ENCODE measurements at places on chromosomes 1 and 21.
A peak's percentile ranks its signal among the peaks of the same experiment; 100 is the strongest.

- no peak for DNase-seq
Observed at GRCh38 chr21:46023555-46023954, 42.0 kb downstream of the COL6A1 start.

GRCh38 chr1:2597441-2598328 is 11.1 kb downstream of the PRXL2B start:
- DNase-seq: no peak

DNA sequence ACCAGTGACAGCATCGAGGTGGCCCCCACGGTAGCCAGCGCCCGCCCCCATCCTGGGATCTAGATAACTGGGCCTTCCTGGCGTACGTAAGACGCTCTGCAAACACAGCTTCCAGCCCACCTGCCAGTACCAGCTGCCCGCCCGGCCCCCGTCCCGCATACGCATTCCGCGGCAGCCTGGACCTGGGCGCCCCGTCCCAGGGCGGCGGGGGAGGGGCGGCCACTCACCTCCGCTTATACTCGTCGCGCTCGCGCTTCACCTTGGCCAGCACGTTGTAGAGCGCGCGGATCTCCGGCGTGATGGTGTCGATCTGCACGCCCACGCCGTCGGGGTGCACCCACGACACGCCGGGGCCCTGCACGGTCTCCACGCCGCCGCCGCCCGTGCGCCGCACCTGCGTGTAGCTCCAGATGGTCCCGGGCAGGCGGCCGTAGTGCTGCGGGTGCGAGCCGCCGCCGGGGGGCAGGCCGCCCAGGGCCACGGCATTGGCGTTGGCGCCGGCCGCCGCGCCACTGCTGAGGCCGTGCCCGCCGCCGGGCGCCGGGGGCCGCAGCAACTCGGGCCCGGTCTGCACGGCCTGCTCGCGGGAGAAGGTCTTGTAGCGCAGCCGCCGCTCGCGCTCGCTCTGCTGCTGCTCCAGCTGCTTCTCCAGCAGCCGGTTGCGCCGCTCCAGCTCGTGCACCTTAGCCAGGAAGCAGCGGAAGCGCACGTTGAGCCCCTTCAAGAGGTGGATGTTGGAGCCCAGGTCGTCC is 859 bp downstream of the IFFO2 start:
- DNase-seq: no peak

DNA sequence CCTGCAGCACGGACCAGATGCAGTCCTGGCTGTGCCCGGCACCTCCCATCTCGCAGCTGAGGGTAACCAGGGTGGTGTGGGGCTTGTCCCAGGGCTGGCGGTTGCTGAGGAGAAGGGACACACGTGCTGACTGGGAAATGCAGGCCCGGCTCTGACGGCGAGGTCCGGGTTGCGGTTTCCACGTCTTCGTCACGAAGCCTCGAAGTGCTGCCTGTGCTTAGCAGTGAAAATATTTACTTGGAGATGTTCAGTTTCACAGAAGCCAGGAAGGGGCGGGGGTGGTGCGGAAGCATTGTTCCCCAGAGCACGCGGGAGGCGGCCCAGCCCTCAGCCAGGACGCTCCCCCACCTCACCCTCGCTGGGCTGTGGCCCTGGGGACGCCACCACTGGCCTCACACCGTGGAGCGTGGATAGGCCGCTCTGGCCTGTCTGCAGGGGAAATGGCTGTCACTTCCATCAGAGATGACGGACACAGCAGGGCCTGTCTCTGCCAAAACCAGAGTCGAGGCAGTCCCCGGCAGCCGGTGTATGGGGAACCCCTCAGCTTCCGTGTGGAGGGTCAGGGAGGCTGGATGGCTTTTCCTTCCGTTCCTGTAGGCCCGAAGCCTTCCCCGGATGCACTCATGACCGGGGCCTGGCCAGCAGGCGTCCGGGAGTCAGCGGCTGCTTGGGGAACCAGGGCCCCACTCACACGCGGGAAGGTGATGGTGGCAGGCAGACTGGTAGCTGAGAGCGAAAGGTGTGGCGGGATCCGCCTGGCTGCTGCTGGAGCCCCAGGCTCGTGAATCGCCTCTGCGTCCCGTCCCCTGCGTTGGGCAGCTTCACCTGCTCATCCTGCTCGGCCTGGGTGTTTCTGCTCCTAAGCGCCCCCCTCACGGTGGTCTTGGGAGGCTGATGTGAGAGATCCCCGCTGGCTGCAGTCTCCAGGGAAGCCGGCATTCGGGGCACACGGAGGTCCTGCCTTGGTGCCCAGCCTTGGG is 14.7 kb upstream of the POFUT2 start:
- no peak for DNase-seq

- no peak for DNase-seq
Observed at GRCh38 chr21:31326522-31327242, 17.4 kb downstream of the TIAM1 start.

DNA sequence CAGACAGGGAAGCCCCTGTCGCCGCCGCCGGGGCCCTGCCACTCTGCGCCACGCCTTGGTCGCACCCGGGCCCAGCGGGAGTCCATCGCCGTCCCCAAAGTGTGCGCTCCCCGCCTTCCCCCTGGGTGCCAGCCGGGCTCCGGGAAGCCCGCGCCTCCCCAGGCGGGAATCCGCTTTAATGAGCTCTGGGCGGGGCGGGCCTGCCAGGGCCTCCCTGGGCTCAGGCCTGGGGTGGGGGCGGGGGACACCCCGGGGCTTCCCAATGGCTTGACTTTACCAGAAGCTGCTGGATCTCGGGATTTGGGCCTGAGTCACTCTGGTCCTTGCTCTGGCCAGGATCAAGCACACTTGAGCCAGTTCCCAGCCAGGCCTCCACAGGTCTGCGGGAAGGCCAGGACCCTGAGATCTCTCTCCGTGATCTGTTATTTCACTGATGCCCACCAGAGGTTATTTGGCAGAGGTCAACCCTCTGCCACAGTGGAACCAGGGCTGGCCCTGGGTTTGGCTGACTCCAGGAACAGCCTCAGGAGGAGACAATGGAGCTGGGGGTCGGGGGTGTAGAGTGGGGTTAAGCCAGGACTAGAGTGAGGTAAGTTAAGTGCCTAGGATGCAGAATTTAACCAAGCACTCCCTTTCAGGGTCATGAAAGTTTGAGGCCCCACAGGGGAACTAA is 178.4 kb upstream of the EDN2 start:
- no peak for DNase-seq

DNA sequence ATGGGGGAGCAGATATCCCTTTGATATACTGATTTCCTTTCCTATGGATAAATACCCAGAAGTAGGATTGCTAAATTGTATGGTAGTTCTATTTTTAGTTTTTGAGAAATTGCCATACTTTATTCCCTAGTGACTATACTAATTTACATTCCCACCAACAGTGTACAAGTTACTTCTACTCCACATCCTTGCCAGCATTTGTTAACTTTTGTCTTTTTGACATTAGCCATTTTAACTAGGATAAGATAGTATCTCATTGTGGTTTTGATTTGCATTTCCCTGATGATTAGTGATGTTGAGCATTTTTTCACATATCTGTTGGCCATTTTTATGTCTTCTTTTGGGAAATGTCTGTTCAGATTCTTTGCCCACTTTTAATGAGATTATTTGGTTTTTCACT is 620.6 kb upstream of the CAMK1G start:
- no peak for DNase-seq

GRCh38 chr1:179447489-179447888 is 81.7 kb downstream of the AXDND1 start:
- no peak for DNase-seq

- no peak for DNase-seq
Observed at GRCh38 chr1:216814576-216815259, 91.5 kb upstream of the ESRRG start.

DNA sequence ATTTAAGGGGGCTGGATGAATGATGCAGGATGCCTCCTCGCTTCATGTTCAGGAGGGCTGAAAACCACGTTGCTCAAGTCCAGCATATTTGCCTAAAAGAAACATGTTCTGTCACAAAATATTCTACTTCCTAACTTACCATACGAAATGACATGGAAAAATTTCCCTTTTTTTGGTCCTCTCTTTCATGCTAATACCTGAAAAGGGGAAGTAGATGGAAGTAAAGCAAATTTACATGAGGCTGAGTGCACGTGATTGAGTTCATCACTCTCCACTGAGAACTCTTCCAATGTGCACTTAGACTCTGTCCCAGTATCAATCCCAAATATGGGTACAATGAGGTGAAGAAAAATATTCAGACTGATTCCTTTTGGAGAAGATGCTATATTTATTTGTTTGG is 23.0 kb downstream of the XCL2 start:
- DNase-seq: no peak

GRCh38 chr1:34742667-34743270 is 12.1 kb upstream of the GJB5 start:
- peak; percentile 22 for DNase-seq

GRCh38 chr21:41875086-41875485 is 4.1 kb downstream of the PRDM15 start:
- DNase-seq: no peak

GRCh38 chr1:6099787-6100765 is 54.4 kb downstream of the KCNAB2 start:
- no peak for DNase-seq

DNA sequence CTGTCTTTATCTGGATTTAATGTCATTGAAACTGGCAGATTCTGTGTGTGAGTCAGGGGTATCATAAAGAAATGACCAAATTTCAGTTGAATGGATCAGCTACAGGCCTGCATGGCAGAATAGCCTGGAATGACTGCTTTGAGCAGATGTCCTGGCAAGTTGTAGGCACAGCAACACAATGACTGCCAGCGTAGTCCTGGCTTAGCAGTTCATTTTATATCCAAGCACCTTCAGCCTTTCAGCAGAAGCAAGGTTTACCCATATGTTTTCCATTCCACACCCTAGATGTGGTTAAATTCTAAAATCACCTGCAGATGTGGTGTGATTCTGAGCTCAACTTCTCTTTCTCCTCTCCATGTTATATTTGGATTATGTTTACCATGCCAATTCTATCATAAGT is 22.3 kb upstream of the PTGFR start:
- no peak for DNase-seq

- DNase-seq: no peak
Observed at GRCh38 chr1:157732755-157733154, 32.2 kb upstream of the FCRL3 start.

DNA sequence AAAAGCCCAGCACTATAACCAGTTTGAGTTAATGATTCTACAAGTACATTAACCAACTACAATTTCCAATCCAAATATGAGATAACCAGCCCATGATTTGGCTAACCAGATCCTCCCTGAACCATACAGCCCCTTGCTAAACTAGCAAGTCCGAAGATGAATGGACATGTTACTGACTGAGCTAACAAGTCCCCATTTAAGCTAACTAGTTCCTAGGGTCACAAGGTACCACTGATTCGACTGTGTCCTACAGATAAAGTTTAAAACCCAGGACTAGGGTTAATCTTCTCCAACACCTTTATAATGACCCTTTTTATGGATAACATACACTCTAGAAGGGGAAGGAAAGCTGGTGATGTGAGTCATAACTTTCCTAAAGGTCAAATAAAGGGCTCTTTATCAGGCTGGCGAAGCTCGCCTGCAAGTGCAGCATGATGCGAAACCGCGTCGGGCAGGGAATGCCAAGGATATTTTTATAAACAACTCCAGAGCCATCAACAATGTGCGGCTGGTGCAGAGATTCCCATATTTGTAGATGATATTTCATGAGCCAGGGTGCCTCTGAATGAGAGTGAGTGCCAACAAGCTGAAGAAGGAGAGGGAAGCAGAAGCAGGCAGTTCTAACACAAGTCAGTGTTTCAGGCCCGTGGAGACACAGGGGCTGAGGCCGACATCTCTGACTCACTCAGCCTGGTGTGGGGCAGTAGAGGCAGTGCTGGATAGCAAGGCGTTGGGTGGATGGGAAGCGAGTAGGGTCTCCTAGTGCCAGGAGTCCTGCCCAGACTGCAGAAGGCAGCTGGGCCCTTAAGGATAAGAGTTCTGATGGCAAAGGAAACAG is 75.6 kb upstream of the ROR1 start:
- DNase-seq: no peak

DNA sequence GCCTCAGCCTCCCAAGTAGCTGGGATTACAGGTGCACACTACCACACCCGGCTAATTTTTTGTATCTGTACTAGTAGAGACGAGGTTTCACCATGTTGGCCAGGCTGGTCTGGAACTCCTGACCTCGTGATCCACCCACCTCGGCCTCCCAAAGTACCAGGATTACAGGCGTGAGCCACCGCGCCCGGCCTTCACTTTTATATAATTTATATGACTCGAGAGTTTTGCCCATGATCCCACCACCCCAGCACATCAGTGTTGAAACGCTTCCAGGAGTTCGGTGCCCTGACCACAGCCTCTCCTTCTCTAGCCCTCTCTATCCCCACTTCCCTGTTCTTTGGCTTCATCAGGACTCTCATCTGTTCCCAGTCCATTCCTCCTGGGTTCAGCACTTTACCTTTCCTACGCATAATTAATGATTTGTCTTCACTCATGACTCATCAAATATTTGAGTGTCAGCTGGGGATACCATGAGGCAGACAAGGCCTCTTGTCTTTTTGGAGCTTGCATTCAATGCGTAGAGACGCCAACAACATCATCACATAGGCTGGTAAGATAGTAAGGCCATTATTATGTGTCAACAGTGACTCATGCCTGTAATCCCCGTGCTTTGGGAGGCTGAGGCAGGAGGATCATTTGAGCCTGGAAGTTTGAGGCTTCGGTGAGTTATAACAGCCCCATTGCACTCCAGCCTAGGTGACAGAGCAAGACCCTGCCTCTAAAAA is 1.4 kb downstream of the PMF1 start:
- no peak for DNase-seq

DNA sequence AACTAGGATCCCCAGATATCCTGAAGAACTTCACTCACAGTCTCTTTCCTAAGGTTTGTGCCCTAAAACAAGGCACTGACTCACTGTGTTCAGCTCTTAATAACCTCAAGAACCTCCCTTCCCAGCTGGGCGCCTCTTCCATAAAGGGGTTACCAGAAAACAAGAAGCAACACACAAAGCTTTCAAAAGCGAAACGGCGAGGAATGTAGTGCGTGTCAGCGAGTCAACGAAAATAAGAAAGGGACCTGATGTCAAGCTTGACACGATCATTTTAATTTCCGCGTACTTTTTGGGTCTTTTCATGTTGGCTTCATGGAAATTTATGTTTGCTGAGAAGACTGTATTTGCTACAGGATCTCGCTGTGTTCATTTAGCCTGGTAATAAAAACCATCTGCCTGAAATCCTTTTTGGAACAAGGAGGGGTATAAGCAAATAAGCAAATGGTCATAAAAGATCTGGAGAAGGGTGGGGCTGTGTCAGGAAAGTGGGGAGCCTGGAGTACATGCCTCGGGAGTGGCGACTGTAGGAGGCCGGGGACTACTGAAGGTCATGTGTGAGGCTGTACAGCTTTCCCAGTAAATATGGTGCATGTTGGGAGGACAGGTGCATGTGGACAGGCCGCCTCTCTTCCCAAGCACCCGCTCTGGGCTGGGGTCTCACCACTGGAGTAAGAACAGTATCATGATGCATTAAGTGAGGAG is 11.4 kb upstream of the CLDN14 start:
- peak; percentile 22 for DNase-seq

GRCh38 chr1:30425046-30425445 is 298.3 kb downstream of the MATN1 start:
- DNase-seq: no peak

DNA sequence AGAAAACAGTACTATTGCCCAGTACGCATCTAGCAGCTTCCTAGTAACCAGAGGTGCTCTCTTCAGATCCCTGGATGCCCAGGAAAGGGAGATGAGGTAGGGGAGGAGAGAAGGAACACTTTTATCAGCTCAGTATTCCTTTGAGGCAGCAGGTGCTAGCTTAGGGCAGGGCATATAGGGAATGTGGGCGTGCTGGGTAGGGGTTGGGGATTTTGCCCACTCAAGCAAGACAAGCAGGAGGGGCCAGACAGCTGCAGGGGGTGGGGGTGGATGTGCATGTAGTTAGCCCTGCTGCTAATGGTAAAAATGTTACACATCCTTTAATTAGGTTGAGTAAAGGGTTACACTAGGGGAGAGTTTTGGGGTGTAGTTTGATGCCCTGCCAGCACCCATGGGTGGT is 18.1 kb upstream of the AVPR1B start:
- no peak for DNase-seq

Data from fibroblast of the conjunctiva (primary cell).